CD4-positive, alpha-beta T cell treated with Interleukin-10 for 1 hour (primary cell): ENCODE measurements at places on chromosomes 11 and 22.

- no peak for DNase-seq
These were observed 11.6 kb upstream of the CACNA1I start for GRCh38 chr22:39558950-39559349.

DNA sequence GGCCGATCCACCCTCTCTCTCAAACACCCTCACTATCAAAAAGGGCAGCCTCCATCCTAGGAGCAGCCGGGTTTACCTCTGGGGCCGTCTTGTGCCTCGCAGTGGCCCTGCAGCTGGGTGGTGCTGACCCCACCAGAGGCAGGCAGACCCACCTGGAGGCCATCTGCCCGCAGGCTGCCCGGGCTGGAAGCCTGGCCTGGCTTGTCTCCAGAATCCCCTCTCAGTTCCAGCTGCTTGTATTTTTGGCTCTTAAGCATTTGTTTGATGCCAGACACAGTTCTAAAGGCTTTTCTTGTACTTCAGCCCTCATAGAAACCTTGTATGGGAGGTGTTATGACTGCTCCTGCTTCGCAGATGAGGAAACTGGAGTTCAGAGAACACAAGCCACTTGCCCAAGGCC is 4.2 kb upstream of the NFAM1 start:
- DNase-seq, result no peak

DNA sequence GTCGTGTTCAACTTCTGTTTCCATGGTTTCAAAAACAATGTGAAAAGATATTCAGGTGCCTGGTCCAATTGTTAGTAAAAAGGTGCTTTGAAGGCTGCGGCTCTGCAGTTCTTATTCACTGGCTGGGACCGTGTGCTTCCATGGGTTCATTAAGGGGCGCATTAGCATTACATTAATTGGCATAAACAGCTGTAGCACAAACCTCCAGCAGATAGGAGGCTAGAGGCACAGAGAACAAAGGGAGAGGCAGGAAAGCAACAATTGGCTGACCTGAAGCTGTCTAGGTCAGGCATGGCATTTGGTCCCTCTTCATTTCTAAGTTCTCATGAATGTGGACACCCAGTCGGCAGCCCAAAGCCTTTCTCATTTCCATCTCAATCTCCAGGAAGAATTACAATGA is 16.6 kb downstream of the PAK1 start:
- no peak for DNase-seq

- no peak for DNase-seq
These were observed 53.3 kb downstream of the CD82 start for GRCh38 chr11:44618561-44619425.

GRCh38 chr11:106974831-106975230 is 43.4 kb downstream of the GUCY1A2 start:
- DNase-seq, result no peak

- no peak for DNase-seq
These were observed 395.0 kb upstream of the CCDC90B start for GRCh38 chr11:83681031-83681781.

- DNase-seq, result no peak
These were observed 588.3 kb upstream of the ANO5 start for GRCh38 chr11:21604564-21604963.

DNA sequence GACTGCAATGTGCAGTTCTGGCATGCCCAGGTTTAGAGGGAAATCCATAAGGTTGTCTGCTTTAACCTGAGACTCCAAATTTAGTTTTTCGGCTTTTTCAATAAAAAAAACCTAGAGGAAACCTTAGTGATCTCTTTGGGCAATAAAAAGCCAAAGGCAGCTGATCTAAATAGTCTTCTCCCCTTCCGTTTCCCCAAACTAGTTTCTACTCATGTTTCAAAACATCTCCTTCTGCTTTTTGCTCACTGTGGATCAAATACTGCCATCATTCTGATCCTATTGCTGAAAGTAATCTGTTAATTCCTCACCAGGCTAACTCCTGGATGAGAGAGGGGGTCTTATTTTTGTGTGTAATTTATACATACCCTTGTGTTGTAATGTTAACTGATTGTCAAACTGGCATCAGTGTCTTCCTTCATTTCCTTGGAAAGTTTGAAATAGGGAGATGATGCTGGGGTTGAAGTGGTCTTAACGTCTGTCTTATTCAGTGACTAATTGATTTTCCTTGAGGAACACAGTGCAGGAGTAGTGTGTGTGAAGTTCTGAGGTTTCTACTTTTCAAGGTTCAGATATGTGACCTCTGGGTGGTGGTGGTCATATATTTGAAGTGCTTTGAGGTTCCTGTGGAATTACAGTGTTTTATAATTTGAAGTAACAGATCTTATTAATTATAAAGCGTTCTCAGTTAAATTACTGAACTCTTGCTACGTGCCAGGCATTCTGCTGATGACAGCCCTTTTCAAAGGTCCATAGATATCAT is 55.0 kb downstream of the ARHGAP42 start:
- no peak for DNase-seq

GRCh38 chr11:127998421-127998820 is 588.9 kb downstream of the ETS1 start:
- DNase-seq, result no peak

GRCh38 chr11:35150454-35150853 is 11.5 kb downstream of the CD44 start:
- no peak for DNase-seq

DNA sequence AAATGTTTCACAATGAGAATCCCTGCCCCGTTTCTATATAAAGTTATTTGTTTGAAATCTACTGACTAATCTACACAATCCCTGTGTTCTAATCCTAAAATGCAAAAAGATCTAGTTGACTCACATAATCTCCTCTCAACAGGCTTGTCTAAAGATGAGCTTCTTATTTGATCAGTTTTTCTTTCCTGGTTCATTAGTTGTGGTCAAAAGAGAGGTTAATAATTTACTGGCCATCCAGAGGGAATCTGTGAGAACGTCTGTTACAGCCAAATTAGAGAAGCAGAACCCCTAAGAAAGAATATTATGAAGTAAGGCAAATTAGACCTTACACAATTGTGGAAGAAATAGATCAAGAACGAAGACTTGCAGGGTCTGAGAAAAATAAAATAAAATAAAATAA is 173.7 kb upstream of the ANO3 start:
- DNase-seq, result no peak
